Lower leg skin (tissue), 4 donors: ENCODE measurements at places on chromosomes 4 and X. TPM values are rescaled to one million over a fixed set of nuclear protein-coding genes. Genes with fewer than 3 reads are reported as not detected.

Gene MGST2
- total RNA-seq: 157 TPM

DNA sequence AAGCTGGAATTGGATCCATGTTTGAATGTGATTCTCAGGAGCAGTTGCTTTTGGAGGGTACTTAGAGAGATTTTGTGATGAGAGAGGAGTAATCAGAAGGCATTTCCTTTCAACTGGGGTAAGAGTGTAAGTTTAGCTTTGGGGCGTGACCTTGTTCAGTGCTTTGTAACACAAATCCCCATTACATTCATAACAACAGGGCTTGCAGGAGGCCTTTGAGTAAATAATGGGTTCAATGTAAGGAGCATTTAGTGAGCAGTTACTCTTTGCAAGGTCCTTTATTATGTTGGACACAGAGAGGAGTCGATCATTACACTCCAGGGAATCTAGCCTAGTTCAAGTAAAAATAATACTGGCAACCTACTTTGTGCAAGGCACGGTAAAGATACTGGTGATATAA lies 74.0 kb upstream of the AFF2 start:
- DNase-seq: no peak

Gene PNMA5
- total RNA-seq: not detected

Gene CACNA1F
- total RNA-seq: not detected

DNA sequence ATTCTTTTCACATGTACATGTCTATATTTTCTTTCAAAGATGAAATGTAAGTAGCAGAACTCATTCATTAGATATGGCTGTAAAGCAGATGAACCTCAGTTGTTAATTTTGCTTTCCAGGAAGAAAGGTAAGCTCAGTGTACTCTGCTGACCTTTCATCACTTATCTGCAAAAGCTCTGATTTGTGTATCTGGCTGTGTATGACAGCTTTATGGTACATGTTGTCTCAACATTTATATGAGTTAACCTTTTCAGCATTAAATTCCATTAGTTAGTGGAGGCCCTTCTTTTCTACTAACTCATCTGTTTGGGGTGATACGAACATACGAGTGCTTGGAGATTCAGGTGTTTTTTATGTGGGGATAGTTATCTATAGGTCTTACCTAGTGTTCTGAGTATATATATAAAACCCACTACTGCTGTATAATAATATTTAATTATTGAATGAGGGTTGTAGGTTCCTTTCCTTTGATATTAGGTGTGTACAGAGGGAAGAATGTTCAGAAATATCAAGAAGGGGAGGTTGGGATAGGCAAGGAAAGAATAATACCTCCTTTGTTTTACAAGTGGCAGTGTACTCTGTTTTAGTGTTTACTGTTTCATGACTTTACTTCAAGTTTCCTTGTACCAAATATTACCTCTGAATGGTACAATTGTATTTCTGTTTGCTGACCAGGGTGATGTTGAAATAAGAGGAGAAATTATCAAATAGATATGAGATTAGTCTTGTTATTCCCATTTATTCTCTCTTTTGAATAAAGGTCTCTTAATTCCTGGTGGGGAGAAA lies 395.5 kb downstream of the ARHGAP24 start:
- DNase-seq: no peak

Gene FAM53A
- total RNA-seq: 1.7 TPM

DNA sequence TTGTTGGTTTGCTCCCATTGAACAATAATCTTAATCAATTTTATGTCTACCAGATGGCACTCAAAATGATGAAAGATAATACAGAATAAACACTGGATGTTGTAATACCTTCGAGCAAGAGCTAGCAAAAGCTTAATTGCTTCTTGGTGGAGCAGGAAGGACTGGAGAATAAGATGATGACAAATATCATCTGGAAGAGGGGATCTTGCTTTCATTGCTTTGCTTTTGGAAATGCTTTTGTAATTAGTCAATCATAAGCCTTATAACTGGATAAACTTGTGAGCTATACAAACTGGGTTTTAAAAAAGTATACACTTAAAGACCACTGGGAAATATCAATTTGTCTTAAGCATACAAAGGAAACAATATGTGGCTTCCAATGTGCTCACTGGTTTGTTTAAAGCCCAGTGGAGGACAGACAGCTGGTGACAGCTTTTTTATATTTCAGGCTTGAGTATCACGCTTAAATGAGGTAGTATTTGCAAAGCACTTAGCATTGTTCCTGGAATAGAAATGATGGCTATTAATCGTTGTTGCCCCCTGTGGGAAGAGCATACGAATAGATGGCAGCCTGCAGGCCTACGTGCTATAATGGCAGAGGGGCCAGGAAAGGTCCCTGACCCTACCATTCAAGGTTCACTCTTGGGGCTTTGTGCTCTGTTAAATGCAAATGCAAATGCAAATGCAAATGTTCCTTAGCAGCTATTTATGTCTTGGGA lies 61.2 kb downstream of the TMEM150C start:
- DNase-seq: no peak
